ENCODE measurements at places on chromosomes 2 and 18.

- no peak for DNase-seq
Measured at GRCh38 chr2:164479460-164479859, 141.8 kb downstream of the GRB14 start.

- DNase-seq = no peak
Measured at GRCh38 chr2:7895289-7895688, 786.6 kb upstream of the ID2 start.

DNA sequence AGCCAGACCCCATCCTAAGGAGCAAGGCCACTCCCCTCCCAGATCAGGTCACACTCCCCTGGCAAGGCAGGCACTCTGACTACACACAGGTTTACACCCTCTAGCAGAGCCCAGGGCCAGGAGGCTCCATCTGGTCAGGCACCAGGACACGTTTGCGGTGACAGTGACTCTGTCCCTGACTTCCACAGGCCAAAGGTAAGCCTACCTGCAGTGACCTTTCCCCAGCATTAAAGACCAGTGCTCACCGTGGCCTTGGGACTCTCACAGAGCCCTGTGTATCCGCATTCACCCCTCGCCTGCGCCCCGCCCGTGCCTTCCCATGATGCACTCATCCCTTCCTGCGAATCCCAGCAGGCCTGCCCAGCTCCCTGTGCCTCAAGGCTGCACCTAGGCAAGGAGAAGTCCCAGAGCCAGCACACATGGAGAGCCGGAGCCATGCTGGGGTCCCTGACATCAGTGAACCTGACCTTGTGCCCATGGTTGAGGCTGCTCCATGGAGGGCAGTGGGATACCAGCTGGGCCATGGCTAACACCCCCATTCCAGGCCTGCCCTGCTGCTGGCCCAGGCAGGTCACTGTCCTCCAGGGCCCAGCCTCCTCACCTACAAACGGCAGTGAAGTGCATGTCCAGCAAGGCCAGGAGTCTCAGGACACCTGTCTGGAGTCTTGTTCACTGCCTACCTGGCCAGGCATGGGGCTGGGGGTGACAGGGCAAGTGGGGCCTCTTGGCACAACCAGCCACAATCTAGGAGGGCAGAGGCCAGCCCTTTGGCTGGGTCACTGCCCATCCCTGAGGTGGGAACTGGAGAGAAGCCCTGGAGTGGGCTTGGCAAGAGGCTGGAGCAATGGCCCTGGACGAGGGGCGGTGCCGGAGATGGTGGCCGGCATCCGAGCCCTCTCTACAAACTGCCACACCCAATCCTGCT, 3.0 kb downstream of the NEURL3 start:
- DNase-seq = no peak

DNA sequence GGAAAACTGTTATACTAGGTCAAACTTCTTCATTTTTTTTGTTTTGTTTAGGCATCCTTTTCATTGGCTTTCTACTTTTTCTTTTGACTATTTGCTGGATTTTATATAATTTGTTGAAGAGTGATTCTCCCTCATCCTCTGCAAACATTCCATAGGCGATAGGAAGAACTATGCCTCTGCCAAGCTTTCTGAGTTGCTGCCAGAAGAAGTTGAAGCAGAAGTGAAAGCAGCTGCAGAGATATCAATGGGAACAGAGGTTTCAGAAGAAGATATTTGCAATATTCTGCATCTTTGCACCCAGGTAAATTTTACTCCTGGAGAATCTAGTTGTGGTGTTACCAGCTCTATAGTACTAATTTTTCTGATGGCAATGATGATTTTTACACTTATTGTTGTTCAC, 25.4 kb downstream of the NOP58 start:
- no peak for DNase-seq

DNA sequence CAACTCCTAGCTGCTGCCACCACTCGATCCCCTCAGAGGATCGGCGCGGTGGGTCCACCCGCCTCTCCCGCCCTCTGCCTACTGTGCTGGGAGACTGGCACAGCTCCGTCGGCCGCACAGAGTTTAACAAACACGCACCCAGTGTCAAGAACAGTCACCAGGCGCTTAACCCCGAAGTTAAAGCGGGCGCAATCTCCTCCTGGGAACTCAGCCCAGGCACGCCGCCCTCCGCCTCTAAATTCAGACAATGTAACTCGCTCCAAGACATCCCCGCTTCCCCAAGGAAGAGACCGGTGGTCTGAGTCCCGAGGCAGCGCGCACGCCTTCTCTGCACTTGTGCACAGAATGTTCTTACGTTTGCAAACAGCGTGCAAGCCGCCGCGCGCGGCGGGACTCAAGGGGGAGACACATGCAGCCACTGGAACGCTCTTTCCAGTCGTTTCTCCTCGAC, 533 bp downstream of the CXCR4 start:
- no peak for DNase-seq

GRCh38 chr2:23393722-23394121, 8.7 kb downstream of the KLHL29 start:
- no peak for DNase-seq

- DNase-seq = peak; percentile 54
Measured at GRCh38 chr18:24118750-24119577, 19.9 kb upstream of the CABYR start.

DNA sequence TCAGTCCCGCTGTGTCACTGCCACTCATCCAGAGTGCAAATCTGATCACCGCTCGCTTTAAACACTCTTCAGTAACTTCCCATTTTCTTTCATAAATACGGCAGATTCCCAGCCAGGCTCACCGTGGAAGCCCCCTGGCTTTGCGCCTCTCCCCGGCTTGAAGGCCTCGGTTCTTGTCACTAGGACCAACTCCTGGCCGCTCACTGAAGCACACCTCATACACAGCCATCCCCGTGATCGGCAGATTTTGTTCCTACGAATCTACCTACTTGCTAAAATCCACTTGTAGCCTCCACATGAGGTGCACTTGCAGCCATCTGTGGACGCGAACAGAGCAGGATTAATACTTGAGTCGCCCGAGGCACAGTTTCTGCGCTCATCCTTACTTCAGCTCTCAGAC, 462.4 kb upstream of the MYT1L start:
- no peak for DNase-seq

GRCh38 chr18:73626221-73626620, 521.4 kb downstream of the FBXO15 start:
- DNase-seq = no peak

GRCh38 chr18:7618891-7619442, 51.9 kb downstream of the PTPRM start:
- DNase-seq = no peak

- DNase-seq = no peak
Measured at GRCh38 chr2:74457129-74457548, 1.1 kb upstream of the WBP1 start.

- DNase-seq = no peak
Measured at GRCh38 chr2:70144443-70145143, 46.2 kb downstream of the C2orf42 start.

GRCh38 chr2:145123606-145124005, 603.7 kb upstream of the ZEB2 start:
- no peak for DNase-seq

GRCh38 chr18:33751613-33752221, 173.7 kb downstream of the ASXL3 start:
- DNase-seq = no peak

- no peak for DNase-seq
Measured at GRCh38 chr18:33745151-33745795, 167.3 kb downstream of the ASXL3 start.

GRCh38 chr18:59182673-59183072, 37.3 kb upstream of the GRP start:
- no peak for DNase-seq

DNA sequence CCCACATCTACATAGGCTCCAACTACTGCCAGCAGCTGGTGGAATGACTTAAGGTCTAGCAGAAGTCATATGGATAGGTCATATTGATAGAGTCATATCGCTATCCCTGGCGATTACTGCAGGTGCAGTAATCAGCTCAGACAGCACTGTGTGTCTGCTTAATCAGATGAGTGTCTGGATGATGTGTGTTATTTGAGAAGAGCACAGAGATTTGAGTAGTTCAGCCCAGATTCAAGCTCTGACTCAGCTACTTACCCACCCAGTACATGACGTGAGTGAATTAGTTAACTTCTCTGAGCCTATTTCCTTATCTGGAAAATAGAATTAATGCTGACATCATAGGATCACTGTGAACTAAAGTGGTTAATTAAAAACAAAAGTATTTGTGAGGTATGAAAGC, 78.9 kb downstream of the EHD3 start:
- DNase-seq = no peak

DNA sequence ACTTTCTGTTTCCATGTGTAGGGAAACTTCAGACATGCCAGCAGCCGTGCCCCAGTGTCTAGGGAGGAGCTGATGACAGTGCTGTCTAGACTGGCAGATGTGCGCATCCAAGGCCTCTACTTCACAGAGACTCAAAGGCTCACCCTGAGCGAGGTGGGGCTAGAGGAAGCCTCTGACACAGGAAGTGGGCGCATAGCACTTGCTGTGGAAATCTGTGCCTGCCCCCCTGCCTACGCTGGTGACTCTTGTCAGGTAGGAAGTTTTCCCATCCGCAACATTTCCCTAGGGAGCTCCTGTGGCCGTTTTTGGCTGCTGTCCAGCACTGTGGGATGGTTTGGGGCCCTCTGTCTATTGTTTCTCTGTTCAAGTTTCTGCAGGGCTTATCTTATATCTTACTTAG, 143.1 kb upstream of the TTC39C start:
- DNase-seq = peak; percentile 28

- DNase-seq = no peak
Measured at GRCh38 chr2:81513328-81513727, 1208.8 kb upstream of the LRRTM1 start.

GRCh38 chr2:173087793-173088496, 12.3 kb downstream of the MAP3K20 start:
- no peak for DNase-seq

GRCh38 chr2:99880148-99880963, 262.0 kb downstream of the AFF3 start:
- no peak for DNase-seq

Data from stimulated activated CD8-positive, alpha-beta memory T cell treated with anti-CD3 and anti-CD28 coated beads, Interleukin-7, amount 100 ng/mL, for 24 hours (primary cell).